Naive thymus-derived CD8-positive, alpha-beta T cell (primary cell): ENCODE measurements at places on chromosomes 6 and 20. TPM values are rescaled to one million over a fixed set of nuclear protein-coding genes. Genes with fewer than 3 reads are reported as not detected.

SNAP91 gene
- polyA plus RNA-seq: not detected

SAMD10 gene
- polyA plus RNA-seq: 7.4 TPM

VSTM2L gene
- not detected for polyA plus RNA-seq

OR2H1 gene
- polyA plus RNA-seq: not detected

PABPC1L gene
- 0.74 TPM for polyA plus RNA-seq

ARFGEF3 gene
- polyA plus RNA-seq: not detected

FILIP1 gene
- 0.11 TPM for polyA plus RNA-seq

OR2B6 gene
- polyA plus RNA-seq: not detected

EDN3 gene
- polyA plus RNA-seq: not detected

HLA-DRA gene
- 60.3 TPM for polyA plus RNA-seq
